ENCODE measurements at places on chromosomes 1 and 21.

GRCh38 chr1:109805486-109806165 is 41.9 kb upstream of the EPS8L3 start:
- no peaks in the 10 kb centered on the region for H3K36me3 ChIP-seq
- no peaks in the 10 kb centered on the region for H3K4me1 ChIP-seq
- H3K4me3 ChIP-seq: no peak overlapping the region

DNA sequence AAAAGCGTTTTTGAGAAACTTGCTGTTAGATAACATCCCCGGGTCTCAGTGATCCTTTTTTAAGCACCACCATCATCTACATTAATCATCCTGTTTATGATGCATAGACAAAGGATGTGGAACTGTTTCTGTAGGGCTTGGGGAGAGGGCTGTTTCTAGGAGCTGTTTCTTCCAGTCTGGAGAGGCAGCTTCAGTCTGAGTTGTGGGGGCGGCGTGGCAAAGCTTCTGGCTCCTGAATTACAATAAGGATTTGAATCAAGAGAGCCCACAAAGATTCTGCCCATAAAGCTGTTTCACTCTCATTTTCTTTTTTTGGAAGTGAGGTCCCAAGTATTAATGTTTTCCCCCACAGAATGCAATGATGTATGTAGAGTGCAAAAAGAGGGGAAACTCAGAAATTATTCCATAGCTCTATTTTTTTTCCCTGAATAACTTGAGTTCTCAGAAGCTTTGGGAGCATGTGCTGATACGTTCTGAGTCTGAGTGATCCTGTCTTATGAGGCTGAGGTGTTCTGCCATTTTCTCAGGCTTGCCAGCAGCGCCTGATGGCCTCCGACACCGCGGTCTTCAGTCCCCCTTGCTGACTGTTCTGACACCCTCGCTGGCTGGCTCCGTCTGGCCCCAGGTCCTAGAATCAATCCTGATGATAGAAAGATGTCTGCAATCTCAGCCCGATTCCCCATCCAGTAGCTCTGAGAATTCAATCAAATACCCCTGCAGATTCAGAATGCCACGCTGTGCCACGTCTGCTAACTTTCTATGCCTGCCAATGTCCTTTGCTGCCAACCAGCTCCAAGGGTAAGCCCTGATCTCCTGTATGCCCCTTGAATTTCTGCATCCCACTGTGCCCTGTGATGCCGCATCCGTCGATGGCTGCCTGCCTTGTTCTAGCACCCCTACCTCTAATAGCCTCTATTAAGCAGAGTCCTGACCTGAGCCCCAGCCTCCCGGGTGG is 92.4 kb upstream of the AKT3 start:
- H3K4me3 ChIP-seq: no peak overlapping the region
- no peaks in the 10 kb centered on the region for H3K36me3 ChIP-seq
- DNase-seq: no peak
- no peaks in the 10 kb centered on the region for H3K4me1 ChIP-seq

DNA sequence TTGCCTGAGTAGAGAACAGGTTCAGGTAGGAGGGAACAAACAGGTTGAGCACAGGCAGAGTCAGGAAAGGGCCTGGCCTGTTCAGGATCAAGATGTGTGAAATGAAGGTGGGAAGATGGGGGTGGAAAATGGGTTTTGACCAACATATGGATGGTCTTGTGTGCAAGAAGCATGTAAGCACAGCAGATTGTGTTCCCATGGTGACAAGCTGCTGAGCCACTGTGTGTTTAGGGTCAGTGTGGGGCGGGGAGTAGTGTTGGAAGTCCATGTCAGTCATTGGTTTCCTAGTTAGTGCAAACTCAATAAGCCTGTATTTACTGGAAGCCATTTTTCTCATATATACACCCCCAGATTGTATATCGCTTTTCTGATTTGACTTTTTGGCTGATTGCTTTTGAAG is 111.9 kb downstream of the CAMTA1 start:
- no peak overlapping the region for H3K27ac ChIP-seq
- H3K4me1 ChIP-seq: no peaks in the 10 kb centered on the region
- H3K36me3 ChIP-seq: no peaks in the 10 kb centered on the region
- no peak for DNase-seq
- H3K27me3 ChIP-seq: no peaks in the 10 kb centered on the region

GRCh38 chr1:204207136-204207616 is 6.6 kb downstream of the GOLT1A start:
- peak; percentile 88 for DNase-seq
- H3K4me3 ChIP-seq: no peak overlapping the region
- H3K27me3 ChIP-seq: no peaks in the 10 kb centered on the region
- no peaks in the 10 kb centered on the region for H3K4me1 ChIP-seq
- no peaks in the 10 kb centered on the region for H3K36me3 ChIP-seq
- no peak overlapping the region for H3K27ac ChIP-seq

- H3K36me3 ChIP-seq: peaks cover 10% of the 10 kb centered on the region
- no peaks in the 10 kb centered on the region for H3K27me3 ChIP-seq
- no peak overlapping the region for H3K27ac ChIP-seq
- DNase-seq: no peak
- no peak overlapping the region for H3K4me3 ChIP-seq
These were observed 67.7 kb downstream of the ALG6 start for GRCh38 chr1:63435161-63435560.

GRCh38 chr1:220336391-220337031 is 64.3 kb upstream of the RAB3GAP2 start:
- no peak overlapping the region for H3K4me3 ChIP-seq
- no peak for DNase-seq
- peak overlapping the region; percentile 97 for H3K27ac ChIP-seq

DNA sequence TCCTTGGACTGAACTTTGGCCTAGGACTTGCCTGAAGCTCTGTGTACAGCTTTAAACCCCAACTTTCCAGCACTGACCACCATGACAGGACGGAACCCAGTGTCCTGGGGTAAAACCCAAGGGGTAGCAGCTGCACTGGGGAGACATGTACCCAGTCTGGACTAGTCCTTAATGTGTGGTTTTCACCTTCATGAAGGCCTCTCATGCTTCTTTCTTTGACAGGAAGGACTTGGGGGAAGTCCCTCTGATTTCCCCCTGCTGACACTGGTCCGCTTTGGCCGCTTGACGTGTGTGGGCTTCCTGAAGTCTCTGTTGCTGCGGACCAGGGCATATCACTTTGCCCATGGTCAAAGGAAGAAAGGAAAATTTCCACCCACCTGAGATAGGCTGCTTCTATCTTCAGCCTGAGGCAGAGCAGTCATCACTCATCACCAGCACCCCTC is 66.3 kb upstream of the PRDX6 start:
- peaks cover 4% of the 10 kb centered on the region for H3K36me3 ChIP-seq
- H3K27ac ChIP-seq: no peak overlapping the region
- no peaks in the 10 kb centered on the region for H3K4me1 ChIP-seq
- H3K27me3 ChIP-seq: no peaks in the 10 kb centered on the region
- H3K4me3 ChIP-seq: no peak overlapping the region

DNA sequence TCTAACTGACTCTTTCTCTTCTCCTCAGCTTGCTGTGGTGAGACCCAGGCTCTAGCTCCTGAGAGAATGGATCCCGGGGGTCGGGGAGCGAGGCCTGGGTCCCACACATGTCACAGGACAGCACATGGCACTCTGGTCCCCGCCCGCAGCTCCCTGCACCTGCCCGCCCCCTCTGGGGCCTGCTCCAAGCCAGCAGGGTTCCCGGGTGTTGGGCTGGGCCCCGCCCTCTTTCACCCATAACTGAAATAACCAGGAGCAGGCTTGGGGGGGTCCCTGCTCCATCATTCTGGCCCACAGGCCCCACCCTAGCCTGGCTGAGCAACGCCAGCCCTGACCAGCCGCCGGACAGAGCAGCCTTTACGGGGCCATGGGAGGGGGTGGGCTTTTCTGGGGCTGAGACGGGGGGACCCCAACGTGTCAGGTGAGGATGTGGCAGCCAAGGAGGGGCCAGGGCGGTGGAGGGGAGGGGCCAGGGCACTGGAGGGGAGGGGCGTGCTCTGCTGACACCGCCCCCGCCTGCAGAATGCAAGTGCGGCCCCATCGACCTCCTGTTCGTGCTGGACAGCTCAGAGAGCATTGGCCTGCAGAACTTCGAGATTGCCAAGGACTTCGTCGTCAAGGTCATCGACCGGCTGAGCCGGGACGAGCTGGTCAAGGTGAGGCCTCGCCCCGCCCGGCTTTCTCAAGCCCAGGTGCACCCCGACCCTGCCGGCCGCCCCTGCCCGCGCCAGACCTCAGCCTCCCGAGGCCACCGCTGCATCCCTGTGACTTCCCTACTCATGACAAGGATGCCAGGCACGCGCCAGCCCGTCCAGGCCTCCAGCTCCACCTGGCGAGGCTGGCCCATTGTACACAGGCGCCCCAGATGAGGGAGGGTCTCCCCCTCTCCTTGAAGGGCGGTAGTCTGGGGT is 19.4 kb downstream of the COL6A1 start:
- H3K4me1 ChIP-seq: no peaks in the 10 kb centered on the region
- no peaks in the 10 kb centered on the region for H3K27me3 ChIP-seq
- peaks cover 14% of the 10 kb centered on the region for H3K36me3 ChIP-seq
- no peak overlapping the region for H3K27ac ChIP-seq
- H3K4me3 ChIP-seq: no peak overlapping the region

DNA sequence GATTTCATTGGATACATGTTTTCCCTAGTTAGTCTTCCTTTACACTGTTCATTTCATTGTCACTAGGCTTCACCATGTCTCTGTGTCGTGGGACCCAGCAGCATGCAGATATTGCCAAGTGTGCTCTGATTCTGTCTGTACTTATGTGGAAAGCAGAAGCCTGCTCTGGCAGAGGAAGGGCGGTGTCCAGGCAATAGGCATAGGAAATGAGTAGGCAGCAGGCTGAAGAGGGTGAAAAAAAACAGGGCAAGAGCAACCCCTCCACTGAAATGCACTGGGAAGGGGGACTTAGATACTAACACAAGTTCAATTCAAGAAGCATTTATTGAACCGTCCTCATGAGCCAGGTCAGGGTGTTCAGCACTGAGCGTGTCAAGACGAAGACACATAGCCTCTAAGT is 85.2 kb upstream of the VAV3 start:
- no peaks in the 10 kb centered on the region for H3K27me3 ChIP-seq
- no peak overlapping the region for H3K4me3 ChIP-seq
- no peak overlapping the region for H3K27ac ChIP-seq
- H3K36me3 ChIP-seq: no peaks in the 10 kb centered on the region

DNA sequence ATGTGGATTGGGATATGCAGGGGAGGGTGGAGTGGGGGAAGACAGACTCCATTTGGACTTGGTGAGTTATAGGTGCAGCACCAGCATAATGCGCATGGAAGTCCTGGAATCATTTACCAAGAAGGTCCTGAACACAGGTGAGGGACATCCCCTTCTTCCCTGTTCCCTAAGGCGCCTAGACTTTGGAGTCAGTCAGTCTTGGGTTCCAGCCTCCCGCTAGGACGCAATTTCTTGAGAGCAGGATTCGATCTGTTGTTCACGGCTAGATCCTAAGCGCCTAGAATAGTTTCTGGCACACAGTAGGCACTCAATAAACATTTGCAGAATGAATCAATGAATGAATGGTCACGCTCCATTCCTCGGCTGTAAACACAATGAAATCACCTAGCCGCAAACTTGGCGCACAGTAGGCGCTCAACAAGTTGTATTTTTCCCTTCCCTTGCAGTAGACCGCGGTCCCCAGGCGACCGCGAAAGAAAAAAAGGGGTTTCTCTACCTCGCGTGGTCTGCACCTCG is 1.0 kb upstream of the AK4 start:
- H3K4me1 ChIP-seq: peaks cover 6% of the 10 kb centered on the region
- H3K36me3 ChIP-seq: no peaks in the 10 kb centered on the region
- H3K4me3 ChIP-seq: peak overlapping the region; percentile 76
- H3K27me3 ChIP-seq: no peaks in the 10 kb centered on the region

GRCh38 chr1:145889722-145890121 is 4.1 kb upstream of the ANKRD35 start:
- H3K36me3 ChIP-seq: no peaks in the 10 kb centered on the region
- no peaks in the 10 kb centered on the region for H3K4me1 ChIP-seq
- H3K4me3 ChIP-seq: no peak overlapping the region
